Stimulated activated CD8-positive, alpha-beta memory T cell treated with anti-CD3 and anti-CD28 coated beads, Interleukin-2, amount 100 ng/mL, for 1 hour (primary cell): ENCODE measurements at places on chromosomes 6 and 20.

- no peak for DNase-seq
Observed at GRCh38 chr6:14903176-14904038, 342.5 kb upstream of the JARID2 start.

GRCh38 chr6:166267526-166267925, 40.7 kb downstream of the PRR18 start:
- no peak for DNase-seq

DNA sequence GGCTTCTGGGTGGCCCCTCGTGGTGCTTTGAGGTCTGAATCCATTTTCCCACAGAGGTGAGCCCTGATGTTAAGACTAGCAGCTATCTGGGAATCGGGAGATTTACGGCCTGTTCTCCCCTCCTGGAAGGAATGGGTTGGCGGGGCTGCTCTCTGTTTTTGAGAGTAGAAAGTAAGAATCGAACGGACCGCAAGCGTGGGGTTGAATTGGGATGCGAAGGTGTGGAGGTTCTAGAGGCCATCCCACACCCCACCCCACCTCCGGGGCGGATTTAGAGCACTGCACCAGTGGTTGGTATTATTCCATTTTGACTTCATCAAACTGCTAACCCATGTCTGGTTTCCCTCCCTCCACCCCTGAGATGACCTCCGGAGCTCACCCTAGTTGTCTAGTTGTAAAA, 11.5 kb downstream of the PYGB start:
- no peak for DNase-seq

DNA sequence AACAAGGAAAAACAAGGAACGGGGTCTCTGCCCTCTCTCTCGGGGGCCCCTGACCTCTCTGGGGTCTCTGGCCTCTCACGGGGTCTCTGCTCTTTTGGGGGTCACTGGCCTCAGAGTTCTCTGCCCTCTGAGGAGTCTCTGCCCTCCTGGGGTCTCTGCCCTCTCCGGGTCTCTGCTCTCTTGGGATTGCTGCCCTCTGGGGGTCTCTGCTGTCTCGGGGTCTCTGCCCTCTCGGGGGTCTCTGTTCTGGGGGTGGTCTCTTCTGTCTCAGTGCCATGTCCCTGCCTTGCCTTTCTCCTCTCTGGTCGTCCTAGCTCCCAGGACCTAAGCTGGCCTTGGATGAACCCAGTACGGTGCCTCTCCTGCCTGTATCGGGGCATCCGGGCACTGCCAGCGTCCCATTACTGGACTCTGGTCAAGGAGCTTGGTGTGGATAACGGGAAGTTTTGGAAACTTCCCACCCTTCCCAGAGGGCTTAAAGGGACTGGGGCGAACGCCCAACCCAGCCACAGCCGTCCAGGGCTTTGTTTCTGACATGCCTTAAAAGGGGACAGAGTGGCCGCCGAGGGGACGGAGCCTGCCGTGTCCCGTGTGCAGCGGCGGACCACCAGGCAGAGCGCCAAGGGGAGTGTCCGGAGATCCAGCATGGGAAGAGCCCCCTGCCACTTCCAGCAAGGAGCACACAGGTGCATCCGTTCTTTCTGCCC, 24.7 kb upstream of the MRGBP start:
- DNase-seq, result no peak

DNA sequence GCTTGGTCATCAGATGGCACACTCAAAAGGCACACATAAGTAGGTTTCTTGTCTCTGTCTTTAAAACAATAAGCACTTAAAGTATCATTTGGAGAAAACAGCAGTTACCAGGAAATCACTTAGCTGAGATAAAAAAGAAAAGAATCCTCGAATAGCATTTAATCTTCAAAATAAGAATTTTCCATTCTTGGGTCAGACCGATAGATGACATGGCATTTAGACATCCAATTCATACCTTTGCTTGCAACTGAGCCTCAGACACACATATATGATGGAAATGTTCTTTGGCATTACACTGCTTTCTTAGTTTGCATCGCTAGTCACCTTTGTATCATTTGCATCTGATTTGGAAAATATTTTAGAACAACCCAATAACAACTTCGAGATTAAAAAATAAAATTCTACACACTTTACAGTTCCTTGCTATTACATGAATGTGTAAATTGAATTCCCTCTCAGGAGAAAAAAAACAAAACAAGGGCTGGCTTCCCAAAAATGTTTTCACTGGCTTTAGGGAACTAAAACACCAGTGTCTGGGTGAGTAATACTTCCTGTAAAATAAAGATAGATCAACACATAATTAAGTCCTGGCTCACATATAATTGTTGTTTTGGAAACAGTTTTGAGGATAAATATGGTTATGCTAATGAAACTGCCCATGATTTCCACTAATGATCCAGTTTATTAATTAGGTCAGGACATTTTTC, 1.3 kb upstream of the RNF217 start:
- no peak for DNase-seq

DNA sequence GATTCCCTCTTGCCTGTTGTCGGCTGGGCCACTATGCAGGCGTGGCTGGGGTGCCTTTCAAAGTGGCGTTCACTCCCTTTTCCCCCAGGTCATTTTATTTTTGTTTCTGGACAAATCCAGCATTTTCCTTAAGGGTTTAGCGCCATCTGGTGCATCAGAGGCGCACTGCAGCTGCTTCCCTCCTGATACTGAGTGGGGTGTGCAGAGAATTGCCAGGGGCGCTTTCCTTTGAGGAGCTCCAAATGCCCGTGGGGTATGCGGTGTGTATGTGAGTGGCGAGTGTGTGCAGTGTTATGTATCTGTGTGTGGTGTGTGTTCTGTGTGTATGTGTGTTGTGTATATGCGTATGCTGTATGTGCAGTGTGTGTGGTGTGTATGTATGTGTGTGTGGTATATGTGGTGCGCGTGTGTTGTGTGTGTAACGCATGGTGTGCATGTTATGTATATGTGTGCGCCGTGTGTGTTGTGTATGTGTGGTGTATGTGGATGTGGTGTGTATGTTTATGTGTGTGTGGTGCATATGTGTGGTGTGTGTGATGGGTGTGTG, 100.1 kb upstream of the AGPAT4 start:
- peak; percentile 29 for DNase-seq

DNA sequence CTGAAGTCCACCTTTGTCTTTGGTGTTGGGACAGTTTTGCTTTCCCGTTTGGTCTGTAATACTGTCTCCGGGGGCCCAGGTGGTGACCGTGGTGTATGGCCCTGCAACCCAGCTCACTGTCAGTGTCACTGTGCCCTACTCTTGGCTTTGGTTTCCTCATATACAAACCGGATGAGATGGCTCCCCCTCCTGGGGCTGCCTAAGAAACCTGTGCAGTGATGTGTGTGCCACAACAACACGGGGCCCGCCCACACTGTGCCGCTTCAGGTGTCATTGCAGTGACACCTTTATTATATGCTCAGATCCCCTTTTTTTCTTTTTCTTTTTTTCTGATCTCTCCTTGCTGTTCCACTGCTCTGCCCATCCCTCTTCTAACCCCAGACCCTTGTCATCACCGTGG, 73.9 kb downstream of the RAMACL start:
- peak; percentile 6 for DNase-seq

- DNase-seq, result no peak
Observed at GRCh38 chr20:43836790-43837189, 77.9 kb upstream of the TOX2 start.

GRCh38 chr6:161439093-161439492, 165.2 kb upstream of the AGPAT4 start:
- DNase-seq, result no peak

GRCh38 chr6:119938752-119939151, 589.2 kb upstream of the MAN1A1 start:
- DNase-seq, result no peak

DNA sequence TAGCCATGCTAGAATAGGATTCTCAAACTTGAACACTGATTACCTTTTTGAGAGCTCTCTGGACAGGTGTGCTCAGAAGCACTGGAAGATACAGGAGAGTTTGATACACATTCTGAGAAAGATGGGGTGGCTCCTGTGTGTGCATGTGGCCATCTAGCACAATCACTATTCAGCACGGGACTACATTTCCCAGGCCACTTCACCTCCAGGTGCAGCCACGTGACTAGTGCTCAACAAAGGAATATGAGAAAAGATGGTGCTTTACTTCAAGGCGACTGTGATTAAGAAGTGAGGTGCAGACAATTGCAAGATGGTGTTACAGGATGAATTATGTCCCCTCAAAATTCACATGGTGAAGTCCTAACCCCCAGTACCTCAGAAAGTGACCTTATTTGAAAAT, 103.8 kb downstream of the BACH2 start:
- DNase-seq, result no peak

GRCh38 chr6:24513602-24514001, 18.8 kb downstream of the ALDH5A1 start:
- no peak for DNase-seq

DNA sequence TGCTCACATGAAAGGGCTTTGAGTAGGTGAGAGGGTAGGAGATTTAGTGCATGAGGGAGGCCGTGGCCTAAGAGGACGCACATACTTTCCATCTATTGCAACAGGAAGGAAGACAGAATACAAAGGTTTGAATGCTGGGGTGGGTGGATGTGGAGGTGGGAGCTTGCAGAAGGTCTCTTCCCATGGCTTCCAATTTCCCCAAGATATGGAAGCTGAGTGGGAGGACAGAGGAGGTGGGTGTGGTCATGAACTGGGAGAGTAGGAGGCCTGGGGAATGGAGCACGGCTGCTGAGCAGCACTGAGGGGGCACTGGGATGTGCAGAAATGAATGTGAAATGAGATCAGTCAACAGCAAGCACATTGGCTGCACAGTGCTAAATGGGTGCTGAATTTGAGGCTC, 70.3 kb downstream of the SCML4 start:
- DNase-seq, result no peak

GRCh38 chr6:82766476-82766875, 299.2 kb downstream of the UBE3D start:
- DNase-seq, result no peak

DNA sequence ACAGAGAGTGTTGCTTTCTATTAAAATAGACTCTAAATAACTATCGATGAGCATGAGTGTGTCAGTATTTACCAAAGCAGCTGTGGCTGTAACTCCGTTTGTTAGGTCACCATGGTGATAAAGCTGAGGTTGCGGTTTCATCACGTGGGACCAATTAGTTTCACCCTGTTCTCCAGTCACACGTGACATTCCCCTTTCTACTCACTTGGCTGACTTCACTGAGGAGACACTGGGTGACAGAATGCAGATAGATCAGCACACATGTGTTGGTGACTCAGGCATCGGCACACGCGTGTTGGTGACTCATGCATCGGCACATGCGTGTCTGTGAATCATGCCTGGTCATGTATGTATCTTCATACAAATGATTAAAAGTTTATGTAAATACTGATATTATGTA, 285.4 kb downstream of the THBS2 start:
- no peak for DNase-seq

- no peak for DNase-seq
Observed at GRCh38 chr6:161954699-161955276, 680.9 kb upstream of the AGPAT4 start.

GRCh38 chr6:73983367-73983766, 287.4 kb downstream of the CD109 start:
- no peak for DNase-seq

DNA sequence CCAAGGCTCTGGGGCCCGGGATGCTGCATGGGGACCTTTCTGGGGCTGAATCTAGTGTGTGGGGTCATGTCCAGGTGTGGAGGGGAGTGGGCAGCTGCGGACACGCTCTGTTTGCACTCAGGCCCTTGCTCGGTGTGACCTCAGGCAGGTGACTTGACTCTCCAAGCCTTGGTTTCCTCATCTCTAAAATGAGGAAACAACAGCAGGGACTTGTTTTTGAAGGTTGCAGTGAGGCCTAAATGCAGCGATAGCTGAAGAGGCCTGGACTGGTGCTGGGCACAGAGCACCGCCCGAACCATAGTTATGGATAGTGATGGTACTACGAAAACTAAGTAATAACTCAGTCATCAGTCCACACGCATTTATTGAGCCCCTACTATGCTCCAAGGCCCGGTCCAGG, 91.8 kb downstream of the NOL4L start:
- no peak for DNase-seq

GRCh38 chr20:24465730-24466129, 3.7 kb upstream of the SYNDIG1 start:
- DNase-seq, result no peak
